ENCODE measurements at places on chromosomes 11 and 22.

GRCh38 chr11:19315511-19315910, 74.8 kb upstream of the E2F8 start:
- DNase-seq, result no peak

GRCh38 chr11:117819096-117820040, 5.2 kb downstream of the FXYD2 start:
- no peak for DNase-seq

GRCh38 chr22:49170053-49170452, 657.6 kb downstream of the BRD1 start:
- DNase-seq, result no peak

DNA sequence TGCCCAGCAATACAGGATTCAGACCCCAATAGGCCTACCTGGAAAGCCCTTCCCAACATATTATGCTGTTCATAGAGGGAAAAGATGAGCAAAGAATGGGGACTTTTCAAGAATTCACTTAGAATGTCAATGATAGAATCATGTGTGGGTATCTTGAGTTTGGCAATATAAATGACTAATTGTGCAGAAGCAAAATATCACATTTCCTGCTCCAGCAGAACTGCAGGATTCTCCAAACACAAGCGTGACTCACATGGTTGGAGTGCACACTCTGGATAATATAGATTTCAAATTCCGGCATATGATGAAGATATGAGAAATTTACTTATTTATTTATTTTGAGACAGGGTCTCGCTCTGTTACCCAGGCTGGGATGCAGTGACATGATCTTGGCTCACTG, 12.5 kb upstream of the APOL5 start:
- DNase-seq, result no peak

All from stimulated activated CD4-positive, alpha-beta T cell treated with anti-CD3 and anti-CD28 coated beads, Interleukin-12 subunit alpha, Interleukin-12 subunit beta, amount 100 ng/mL, for 24 hours (primary cell).